Effector memory CD4-positive, alpha-beta T cell (primary cell): ENCODE measurements at places on chromosomes 11 and 22.

- no peak overlapping the region for H3K27ac ChIP-seq
- no peaks in the 10 kb centered on the region for H3K27me3 ChIP-seq
- DNase-seq, result no peak
- peaks cover 7% of the 10 kb centered on the region for H3K36me3 ChIP-seq
- no peak overlapping the region for H3K4me3 ChIP-seq
- peaks cover 19% of the 10 kb centered on the region for H3K4me1 ChIP-seq
Measured at GRCh38 chr11:565921-566509, 5.2 kb downstream of the RASSF7 start.

DNA sequence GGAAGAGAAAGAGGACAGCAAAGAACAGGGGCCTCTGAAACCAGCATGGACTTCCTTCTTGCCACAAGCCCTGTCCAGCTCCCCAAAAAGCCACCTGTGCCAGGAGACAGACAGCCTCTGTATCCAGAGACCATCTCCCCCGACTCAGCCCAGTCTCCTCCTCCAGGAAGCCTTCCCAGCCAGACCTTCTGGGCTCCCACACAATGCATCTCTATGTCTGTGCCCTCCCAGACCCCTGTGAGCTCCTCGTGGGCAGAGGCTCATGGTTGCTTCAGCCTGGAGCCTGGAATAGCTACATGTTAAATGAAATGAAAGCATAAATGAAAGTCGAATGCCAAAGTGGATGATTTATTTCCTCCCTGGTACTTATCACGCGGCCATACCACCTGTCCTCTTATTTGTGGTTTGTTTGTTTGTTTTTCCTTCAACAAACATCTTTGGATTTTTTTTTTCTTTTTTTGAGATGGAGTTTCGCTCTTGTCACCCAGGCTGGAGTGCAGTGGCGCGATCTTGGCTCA lies 7.3 kb upstream of the ARAP1 start:
- no peak overlapping the region for H3K4me3 ChIP-seq
- no peaks in the 10 kb centered on the region for H3K4me1 ChIP-seq
- no peak for DNase-seq
- no peak overlapping the region for H3K27ac ChIP-seq

DNA sequence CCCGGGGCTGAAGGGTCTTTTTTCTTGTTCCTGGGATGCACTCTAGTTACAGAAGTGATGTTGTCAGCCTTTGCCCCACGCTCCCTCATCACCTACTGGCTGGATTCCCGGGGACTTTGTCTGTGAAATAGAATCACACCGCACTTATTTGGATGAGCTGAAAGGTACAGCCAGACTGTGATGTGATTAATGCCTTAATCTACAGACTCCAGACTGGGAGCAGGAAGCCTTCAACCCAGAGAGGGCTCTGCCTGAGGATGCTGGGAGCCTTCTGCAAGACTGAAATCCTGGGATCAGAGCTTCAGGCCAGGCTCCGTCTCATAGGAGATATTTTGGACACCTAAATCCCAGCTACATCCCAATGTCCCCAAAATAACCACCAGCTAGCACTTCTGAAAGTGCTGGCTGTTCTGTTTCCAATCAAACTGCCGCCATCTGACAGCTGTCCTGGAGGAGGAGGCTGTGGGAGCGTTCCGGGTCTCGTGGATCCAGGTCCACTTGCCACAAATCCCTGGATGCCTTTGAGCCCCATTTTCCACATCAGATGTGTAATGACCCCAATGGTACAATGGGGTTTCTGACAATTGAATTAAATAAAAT lies 688.5 kb downstream of the TBC1D22A start:
- no peaks in the 10 kb centered on the region for H3K27me3 ChIP-seq
- H3K27ac ChIP-seq, result no peak overlapping the region
- no peak for DNase-seq
- H3K36me3 ChIP-seq, result no peaks in the 10 kb centered on the region
- H3K4me3 ChIP-seq, result no peak overlapping the region

- DNase-seq, result no peak
- no peak overlapping the region for H3K4me3 ChIP-seq
- H3K27ac ChIP-seq, result no peak overlapping the region
- no peaks in the 10 kb centered on the region for H3K4me1 ChIP-seq
Measured at GRCh38 chr11:68704887-68705286, 20.5 kb downstream of the GAL start.

- no peaks in the 10 kb centered on the region for H3K36me3 ChIP-seq
- DNase-seq, result no peak
Measured at GRCh38 chr22:45296628-45297297, 12.0 kb downstream of the UPK3A start.

DNA sequence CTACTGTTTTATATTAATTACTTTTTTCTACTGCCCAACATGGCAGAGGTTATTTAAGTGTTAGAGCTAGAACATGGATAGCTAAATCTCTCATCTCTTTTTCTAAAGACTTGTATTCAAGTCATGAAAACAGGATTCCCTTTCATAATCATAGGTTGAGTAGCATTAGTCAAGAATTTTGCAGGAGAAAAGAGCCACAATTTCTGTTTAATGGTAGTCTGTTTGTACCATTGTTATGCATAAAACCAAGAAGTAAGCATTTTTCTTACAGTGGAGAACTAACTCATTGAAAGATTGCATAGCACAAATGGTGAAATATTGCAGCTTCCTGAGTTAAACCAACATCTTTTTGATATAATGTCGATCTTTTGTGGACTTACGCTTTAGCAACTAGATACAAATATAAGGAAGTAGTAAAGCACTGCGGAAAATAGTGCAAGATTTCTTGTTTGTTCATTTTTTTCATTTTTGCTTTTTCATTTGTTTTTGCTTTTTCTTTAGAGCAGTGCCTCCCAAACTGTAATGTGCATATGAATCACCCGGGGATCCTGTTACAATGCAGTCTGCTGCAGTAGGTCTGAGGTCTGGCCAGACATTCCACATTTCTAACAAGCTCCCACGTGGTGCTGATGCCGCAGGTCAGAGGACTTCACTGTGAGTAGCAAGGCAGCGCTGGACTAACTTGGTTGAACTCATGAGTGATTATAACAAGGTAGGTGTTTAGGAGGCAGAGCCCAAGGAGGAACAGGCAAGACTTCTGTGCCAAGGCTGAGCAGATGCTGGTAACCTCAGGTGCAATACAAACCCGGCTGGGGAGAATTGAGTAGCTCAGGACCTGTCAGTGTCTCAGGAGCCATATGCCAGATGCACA lies 4.6 kb downstream of the ETS1 start:
- no peak overlapping the region for H3K27ac ChIP-seq
- H3K4me3 ChIP-seq, result no peak overlapping the region
- no peaks in the 10 kb centered on the region for H3K36me3 ChIP-seq
- no peak for DNase-seq
- H3K4me1 ChIP-seq, result no peaks in the 10 kb centered on the region
- no peaks in the 10 kb centered on the region for H3K27me3 ChIP-seq

DNA sequence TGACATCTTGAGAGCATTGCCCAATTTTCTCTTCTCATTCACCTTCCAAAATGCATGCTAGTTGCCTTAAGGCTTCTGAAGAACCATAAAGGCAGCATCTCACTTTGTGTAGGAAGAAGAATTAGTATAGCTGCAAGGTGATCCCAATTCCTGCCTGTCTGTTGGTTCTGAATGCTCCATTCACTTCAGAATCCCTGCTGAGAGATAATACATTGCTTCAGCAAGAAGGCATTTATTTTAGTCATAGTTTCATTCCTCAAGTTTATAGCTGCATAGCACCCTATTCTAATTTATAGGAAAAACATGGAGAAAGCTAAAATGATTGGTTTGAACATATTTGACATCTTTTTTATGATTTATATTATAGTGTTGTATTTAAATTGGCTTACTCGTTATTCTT lies 181.3 kb downstream of the METTL15 start:
- peaks cover 11% of the 10 kb centered on the region for H3K36me3 ChIP-seq
- H3K27ac ChIP-seq, result no peak overlapping the region
- no peaks in the 10 kb centered on the region for H3K27me3 ChIP-seq
- no peak overlapping the region for H3K4me3 ChIP-seq
- no peak for DNase-seq
- no peaks in the 10 kb centered on the region for H3K4me1 ChIP-seq

DNA sequence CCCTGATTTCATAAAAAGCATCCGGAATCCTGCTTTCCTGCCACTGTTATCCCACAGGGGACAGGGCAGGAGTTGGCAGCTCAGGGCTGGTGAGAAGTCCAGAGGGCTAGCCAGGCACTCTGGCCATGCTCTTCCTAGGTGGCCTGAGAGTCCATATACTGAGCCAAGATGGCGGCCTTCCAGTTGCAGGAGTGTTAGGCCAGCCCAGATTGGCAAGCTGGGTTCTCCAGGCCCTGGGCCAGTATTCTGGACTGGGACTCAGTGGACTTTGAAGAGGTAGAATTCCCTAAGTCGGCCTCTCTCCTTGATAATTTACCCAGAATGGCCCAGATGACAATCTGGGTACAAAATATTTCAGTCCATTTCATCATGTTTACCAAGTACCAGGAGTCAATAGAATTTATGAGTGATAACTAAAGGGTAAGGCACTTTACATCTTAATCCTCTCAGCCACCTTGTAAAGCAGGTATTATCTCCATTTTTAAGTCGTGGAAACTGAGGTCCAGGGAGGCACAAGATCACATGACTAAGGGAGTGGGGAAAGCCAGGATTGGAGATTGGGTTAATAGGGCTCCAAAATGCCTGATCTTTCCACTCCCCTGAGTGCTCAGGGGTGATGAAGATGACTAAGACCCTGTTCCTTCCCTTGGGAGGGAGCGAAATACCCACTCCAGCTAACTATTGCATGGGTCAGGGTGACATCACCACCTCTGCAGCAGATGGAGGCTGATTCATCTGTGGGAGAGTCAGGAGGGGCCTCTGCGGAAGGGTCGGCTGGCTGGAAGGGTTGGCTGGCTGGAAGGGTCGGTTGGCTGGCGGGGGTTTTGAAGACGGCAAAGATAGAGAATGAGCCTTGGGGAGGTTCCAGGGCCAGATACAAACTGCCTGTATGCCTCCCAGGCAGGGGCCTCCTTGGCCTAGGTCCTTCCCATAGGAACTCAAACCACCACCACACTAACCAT lies 1.2 kb upstream of the MICALL1 start:
- H3K4me1 ChIP-seq, result peaks cover 15% of the 10 kb centered on the region
- DNase-seq, result no peak
- no peak overlapping the region for H3K27ac ChIP-seq
- no peak overlapping the region for H3K4me3 ChIP-seq

DNA sequence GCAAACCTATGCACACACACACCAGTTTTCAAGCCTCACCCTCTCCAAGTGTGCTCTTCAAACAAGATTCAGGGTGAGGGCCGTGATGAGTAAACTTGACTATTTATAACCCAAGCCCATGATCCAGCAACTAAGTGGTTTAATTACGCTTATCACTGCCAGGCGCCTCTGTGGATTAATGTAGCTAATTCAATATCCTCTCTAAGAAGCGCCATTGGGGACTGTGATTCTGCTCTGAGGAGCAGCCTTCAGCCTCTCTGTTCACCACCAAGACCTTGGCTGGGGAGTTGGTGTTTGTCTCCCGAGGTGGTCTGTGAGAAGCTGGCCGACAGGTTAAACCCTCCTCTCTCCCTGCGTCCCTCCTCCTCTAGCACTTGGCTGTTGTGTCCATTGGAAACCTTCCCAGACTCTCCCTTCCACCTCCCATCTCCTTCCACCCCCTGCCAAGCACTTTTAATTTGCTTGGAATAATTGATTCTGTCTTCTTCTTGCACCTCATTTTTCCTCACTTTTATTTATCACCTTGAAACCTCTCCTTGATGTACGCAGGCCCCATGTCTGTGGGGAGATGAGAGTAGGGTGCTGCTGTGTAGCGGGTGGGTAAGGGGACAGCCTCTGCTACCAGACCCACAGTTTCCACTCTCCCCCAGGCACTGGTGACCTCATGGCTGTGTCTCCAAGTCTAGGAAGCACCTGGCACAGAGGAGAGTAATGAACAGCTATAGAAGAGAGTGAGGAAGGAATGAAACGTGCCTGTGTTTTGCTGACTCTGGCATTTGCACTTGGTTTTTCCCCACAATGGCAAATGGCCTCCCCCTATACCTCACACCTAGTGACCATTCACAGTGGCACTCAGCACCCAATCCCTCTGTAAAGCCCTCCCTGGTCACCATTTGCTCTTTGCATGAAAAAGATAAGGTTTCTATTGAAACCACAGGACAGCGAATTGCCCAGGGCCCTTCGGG lies 236.6 kb downstream of the GRIK4 start:
- H3K4me3 ChIP-seq, result no peak overlapping the region
- H3K36me3 ChIP-seq, result no peaks in the 10 kb centered on the region
- no peak for DNase-seq
- no peak overlapping the region for H3K27ac ChIP-seq
- H3K4me1 ChIP-seq, result no peaks in the 10 kb centered on the region

DNA sequence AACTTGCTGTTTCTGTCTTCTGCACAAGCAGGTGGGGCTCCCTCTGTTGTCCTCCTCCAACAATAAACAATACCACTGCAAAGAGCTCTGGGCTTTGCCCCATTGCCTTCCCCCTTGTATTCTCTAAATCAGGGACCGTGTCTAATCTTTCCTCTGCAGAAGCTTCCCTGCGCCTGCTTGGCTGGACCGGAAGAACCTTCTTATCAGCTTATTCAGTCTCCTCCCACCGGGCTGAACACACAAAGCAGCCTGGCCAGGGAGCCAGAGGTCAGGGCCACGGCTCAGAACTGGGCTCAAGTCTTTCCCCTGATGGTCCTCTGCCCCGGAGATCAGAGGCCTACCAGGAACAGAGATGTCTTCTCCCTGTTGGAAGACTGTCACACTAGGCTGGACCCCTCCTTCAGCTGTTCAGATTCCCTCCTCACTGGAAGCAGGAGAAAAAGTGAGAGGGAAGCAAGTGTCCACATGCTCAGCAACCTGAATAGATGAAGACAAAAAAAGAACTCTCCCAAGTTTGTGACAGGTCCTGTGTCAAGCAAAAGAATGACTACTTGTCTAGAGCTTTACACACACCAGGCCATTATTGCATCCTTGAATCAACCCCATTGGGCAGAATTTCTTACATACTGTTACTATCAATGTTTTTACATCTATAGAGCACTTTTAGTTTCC lies 63.7 kb downstream of the RAB30 start:
- no peak for DNase-seq
- H3K36me3 ChIP-seq, result no peaks in the 10 kb centered on the region
- H3K27ac ChIP-seq, result no peak overlapping the region
- no peaks in the 10 kb centered on the region for H3K4me1 ChIP-seq
- no peak overlapping the region for H3K4me3 ChIP-seq

GRCh38 chr11:45386972-45387371 lies 100.8 kb upstream of the SYT13 start:
- DNase-seq, result no peak
- no peaks in the 10 kb centered on the region for H3K36me3 ChIP-seq
- no peak overlapping the region for H3K27ac ChIP-seq
- no peak overlapping the region for H3K4me3 ChIP-seq
- H3K4me1 ChIP-seq, result peaks cover 11% of the 10 kb centered on the region

- H3K27ac ChIP-seq, result no peak overlapping the region
- no peaks in the 10 kb centered on the region for H3K27me3 ChIP-seq
- H3K4me1 ChIP-seq, result no peaks in the 10 kb centered on the region
- H3K4me3 ChIP-seq, result no peak overlapping the region
Measured at GRCh38 chr22:33455036-33455435, 396.9 kb upstream of the SYN3 start.

GRCh38 chr11:131819865-131820264 lies 449.4 kb downstream of the NTM start:
- no peaks in the 10 kb centered on the region for H3K36me3 ChIP-seq
- no peak overlapping the region for H3K27ac ChIP-seq

- no peaks in the 10 kb centered on the region for H3K4me1 ChIP-seq
- no peak overlapping the region for H3K27ac ChIP-seq
- H3K27me3 ChIP-seq, result no peaks in the 10 kb centered on the region
- H3K36me3 ChIP-seq, result no peaks in the 10 kb centered on the region
- no peak overlapping the region for H3K4me3 ChIP-seq
Measured at GRCh38 chr11:72760539-72761405, 8.6 kb upstream of the ARAP1 start.

GRCh38 chr22:32341122-32341740 lies 16.4 kb upstream of the RFPL3 start:
- no peaks in the 10 kb centered on the region for H3K27me3 ChIP-seq
- H3K4me3 ChIP-seq, result no peak overlapping the region
- no peak overlapping the region for H3K27ac ChIP-seq
- DNase-seq, result no peak
- H3K4me1 ChIP-seq, result no peaks in the 10 kb centered on the region
